ENCODE measurements at places on chromosomes 1 and 21. TPM values are rescaled to one million over a fixed set of nuclear protein-coding genes. Genes with fewer than 3 reads are reported as not detected.

HES2 gene
- not detected for total RNA-seq

PEF1 gene
- total RNA-seq: 39.1 TPM

DNA sequence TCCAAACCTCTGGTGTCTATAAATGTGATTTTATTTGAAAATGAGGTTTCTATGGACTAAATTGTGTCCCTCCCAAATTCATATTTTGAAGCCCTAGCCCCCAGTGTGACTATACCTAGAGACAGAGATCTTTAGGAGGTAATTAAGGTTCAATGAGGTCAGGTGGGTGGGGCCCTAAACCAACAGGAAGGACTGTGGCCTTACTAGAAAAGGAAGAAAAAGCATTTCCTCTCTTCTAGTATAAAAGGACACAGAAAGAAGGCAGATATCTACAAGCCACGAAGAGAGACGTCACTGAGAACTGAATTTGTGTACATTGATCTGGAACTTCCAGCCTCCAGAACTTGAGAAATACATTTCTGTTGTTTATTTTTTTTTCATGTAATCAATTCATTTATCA, 123.1 kb upstream of the RUNX1 start:
- H3K27ac ChIP-seq: no peak overlapping the region
- DNase-seq: peak; percentile 22
- no peaks in the 10 kb centered on the region for H3K27me3 ChIP-seq
- H3K4me3 ChIP-seq: no peak overlapping the region
- H3K36me3 ChIP-seq: no peaks in the 10 kb centered on the region
- peaks cover 28% of the 10 kb centered on the region for H3K4me1 ChIP-seq

EYA3 gene
- 22.6 TPM for total RNA-seq

DNA sequence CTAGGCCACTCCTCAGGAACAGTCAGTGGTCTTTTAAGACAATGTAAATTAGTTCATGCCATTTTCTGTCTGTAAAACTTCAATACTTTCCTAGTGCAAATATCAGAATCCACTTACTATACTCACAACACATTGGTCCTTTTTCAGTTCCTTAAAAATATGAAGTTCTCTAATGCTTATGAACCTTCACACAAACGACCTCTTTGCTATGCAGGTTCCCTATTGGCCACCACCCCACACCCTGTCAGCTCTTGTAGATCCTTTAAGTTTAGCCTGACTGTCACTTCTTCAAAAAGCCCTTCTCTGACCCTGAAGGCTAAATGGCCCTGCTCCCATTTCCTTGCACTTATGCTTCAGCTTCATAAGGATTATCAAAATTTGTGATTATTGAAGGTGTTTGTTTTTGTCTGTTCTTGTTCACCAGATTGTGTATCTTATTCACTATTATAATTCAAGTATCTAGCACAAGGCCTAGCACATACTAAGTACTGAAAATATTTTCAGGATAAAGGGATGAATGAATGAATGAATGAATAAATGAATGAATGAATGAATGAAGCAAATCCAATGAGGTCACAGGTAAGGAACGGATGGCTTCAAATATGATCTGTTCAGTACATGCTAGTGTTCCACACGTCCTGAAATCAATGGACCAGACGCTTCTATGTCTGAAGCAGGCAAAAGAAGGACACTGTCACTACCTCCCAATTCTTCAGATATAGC, 373.9 kb downstream of the VAV3 start:
- no peaks in the 10 kb centered on the region for H3K4me1 ChIP-seq
- no peaks in the 10 kb centered on the region for H3K27me3 ChIP-seq
- no peak for DNase-seq
- no peak overlapping the region for H3K27ac ChIP-seq

CRABP2 gene
- total RNA-seq: 0.55 TPM

DNA sequence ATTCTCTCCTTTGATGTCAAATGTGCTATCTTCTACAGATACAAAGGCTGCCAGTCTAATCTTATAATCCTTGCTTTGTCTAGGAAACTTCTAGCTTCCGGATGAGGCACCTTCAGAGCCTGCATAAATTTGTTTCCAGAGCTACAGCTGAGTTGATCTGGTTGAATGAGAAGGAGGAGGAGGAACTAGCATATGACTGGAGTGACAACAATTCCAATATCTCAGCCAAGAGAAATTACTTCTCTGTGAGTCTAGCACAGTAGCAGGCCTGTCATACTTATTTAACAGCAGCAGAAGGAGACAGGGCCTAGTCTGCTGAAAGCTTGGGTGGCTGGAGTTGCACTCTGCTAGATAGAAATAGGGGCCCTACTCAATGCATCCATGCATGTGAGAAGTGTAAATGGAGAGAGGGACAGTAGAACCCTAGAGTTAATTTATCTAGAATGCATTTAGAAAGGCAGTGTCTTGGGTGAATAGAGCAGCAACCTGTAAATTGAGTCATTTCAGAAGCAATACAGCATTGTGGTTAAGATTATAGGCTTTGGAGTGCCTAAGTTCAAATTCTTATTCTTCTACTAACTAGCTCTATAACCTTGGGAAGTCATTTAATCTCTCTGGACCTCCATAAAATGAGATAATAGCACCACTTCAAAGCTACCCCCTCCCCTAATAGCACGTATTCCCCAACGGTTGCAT, 89.0 kb downstream of the MACF1 start:
- no peaks in the 10 kb centered on the region for H3K4me1 ChIP-seq
- no peak for DNase-seq
- H3K27ac ChIP-seq: no peak overlapping the region
- H3K36me3 ChIP-seq: peaks cover 61% of the 10 kb centered on the region
- H3K4me3 ChIP-seq: no peak overlapping the region

AXDND1 gene
- total RNA-seq: 0.44 TPM

DNA sequence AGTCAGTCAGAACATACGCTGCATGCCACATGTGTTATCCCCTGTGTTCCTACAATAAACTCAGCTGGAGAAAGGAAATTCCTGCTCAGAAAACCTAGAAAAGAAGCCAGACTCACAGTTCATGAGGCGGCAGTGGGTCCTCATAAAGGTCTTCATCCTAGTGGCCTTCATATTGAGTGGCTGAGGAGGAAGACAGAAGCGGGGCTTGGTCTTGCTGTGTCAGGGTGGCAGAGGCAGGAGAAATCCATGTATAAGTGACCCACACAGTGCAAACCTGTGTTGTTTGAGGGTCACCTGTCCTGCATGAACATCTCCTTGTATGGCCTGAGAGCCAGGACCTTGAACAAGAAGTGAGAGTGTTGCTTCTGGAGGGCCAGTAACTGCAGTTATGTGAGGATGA, 4.0 kb upstream of the WNT3A start:
- peaks cover 20% of the 10 kb centered on the region for H3K27me3 ChIP-seq
- H3K36me3 ChIP-seq: no peaks in the 10 kb centered on the region
- H3K4me3 ChIP-seq: no peak overlapping the region
- peaks cover 7% of the 10 kb centered on the region for H3K4me1 ChIP-seq

DNA sequence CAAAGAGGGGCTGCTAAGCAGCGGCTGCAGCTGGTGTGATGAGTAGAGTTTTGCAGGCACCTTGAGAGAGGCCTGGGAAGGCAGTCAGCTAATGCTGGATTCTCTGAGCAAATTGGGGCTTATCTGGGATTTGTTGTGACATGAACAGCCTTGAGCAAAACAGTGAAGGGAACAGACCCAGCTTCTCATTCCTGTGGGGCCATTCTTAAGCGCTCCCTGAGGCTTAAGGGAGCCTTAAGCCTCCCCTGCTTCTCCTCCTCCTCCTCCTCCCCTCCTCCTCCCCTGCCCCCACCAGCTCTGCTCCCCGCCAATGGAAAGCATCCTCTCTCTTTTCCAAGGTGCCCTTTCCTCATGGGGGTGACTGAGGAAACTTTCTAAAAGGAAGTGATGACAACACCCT, 21.3 kb downstream of the HMGCS2 start:
- no peaks in the 10 kb centered on the region for H3K27me3 ChIP-seq
- H3K36me3 ChIP-seq: no peaks in the 10 kb centered on the region
- no peak overlapping the region for H3K27ac ChIP-seq
- H3K4me1 ChIP-seq: no peaks in the 10 kb centered on the region
- no peak overlapping the region for H3K4me3 ChIP-seq

- H3K27me3 ChIP-seq: no peaks in the 10 kb centered on the region
- H3K4me1 ChIP-seq: no peaks in the 10 kb centered on the region
- no peak overlapping the region for H3K4me3 ChIP-seq
Measured at GRCh38 chr1:230809256-230809990, 58.9 kb downstream of the C1orf198 start.

DNA sequence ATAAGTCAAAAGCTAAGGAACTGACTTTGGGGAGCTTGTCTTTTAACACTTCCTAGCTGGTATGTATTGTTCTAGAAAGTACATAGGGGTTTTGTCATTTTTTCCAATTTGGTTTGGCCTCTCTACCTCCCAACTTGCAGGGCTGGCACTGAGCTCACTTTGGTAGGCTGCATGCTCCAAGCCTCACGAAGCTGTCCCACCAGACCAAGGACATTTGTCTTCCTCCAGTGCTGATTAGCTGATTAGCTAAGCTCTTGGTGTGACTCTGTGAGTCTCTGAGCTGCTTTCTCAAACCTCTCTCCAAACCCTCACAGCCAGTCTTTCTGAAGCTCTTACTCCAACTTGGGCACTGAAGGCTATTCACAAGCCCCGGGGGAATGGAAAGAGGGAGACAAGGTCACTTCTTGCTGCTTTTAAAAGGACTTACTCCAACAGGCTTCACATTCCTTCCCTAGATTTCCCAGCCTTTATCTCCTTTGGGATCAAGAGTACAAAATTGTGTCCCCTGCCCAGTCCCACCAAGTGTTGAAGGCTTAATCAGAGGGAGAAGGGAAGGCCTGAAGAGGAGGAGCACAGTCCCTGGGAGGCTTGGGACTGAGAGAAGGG, 893 bp upstream of the CFAP45 start:
- no peak overlapping the region for H3K27ac ChIP-seq
- DNase-seq: no peak
- H3K36me3 ChIP-seq: no peaks in the 10 kb centered on the region
- H3K4me1 ChIP-seq: no peaks in the 10 kb centered on the region
- no peak overlapping the region for H3K4me3 ChIP-seq

SPRR2A gene
- total RNA-seq: not detected

- peak; percentile 47 for DNase-seq
- no peaks in the 10 kb centered on the region for H3K27me3 ChIP-seq
- H3K4me1 ChIP-seq: no peaks in the 10 kb centered on the region
- H3K27ac ChIP-seq: no peak overlapping the region
Measured at GRCh38 chr1:200139661-200140250, 112.2 kb downstream of the NR5A2 start.

DNA sequence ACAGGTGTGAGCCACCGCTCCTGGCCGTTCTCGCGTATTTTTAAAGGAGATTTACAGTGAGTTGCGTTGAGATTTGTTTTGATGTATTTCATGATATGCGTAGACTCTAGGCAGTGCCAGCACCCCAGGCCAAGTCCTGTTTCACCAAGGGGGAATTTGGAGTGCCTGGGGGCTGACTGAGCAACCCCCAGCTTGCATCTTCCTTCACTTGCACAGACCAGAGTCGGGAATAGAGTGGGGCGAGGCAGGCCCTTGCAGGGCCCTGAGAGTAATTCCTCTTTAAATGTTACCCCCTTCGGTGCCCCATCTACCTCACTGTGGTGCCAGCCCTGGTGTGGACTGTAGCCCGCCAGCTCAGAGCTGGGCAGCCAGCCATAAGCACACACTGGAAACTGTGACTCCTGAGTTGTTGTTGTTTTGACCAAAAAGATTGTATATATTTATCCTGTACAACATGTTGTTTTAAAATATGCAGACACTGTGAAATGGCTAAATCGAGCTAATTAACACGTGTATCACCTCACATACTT, 269.5 kb downstream of the NPHP4 start:
- H3K36me3 ChIP-seq: no peaks in the 10 kb centered on the region
- DNase-seq: no peak
- no peak overlapping the region for H3K27ac ChIP-seq
- H3K27me3 ChIP-seq: no peaks in the 10 kb centered on the region

DNA sequence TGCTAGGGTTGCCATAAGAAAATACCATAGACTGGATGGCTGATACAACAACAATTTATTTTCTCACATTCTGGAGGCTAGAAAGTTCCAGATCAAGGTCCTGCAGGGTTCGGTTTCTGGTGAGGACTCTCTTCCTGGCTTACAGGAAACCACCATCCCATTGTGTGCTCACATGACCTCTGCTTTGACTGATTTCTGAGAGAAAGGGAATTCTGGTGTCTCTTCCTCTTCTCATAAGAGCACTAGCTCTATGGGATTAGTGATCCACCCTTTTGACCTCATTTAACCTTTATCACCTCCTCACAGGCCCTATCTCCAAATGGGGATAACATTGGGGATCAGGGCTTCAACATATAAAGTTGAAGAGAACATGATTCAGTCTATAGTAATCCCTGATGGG, 47.5 kb downstream of the MRPL39 start:
- H3K27ac ChIP-seq: no peak overlapping the region
- DNase-seq: no peak
- no peaks in the 10 kb centered on the region for H3K36me3 ChIP-seq
- no peak overlapping the region for H3K4me3 ChIP-seq
- no peaks in the 10 kb centered on the region for H3K27me3 ChIP-seq
- H3K4me1 ChIP-seq: peaks cover 43% of the 10 kb centered on the region
